ENCODE measurements at places on chromosomes 7 and 10.

GRCh38 chr7:20190560-20191390 lies 26.4 kb downstream of the MACC1 start:
- peak; percentile 30 for DNase-seq

- DNase-seq, result no peak
Observed at GRCh38 chr7:111593343-111593742, 31.1 kb upstream of the IMMP2L start.

DNA sequence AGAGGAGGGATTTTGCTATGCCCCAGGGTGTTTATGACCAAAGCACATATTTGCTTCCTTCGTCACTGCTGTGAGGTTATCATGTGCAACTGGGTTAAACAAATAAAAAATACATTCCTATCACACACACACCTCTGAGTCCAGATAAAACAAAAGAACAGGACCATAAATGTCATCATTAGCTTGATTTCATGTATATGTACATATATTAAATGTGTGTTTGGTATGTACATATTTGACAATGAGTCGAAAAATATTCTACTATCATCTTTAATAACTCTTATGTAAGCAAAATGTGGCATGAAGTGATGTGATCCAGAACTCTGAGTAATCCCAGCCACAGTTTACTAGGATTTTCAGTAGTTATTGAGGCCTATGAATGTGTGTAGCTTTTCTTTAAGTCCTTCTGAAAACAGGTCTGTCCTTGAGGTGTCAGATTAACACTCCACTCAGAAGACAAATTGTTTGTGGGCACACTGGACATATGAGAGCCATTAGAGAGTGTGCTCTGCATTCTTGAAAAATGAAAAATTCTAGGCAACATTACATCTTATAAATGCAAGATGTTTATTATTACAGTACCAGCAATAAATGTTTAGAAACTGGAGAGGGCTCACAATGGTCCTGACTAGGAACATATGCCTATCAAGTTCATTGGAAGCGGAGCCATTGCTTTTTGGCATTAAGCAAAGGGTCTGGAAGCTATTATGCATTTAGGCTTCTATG lies 335.1 kb upstream of the SEMA3A start:
- no peak for DNase-seq

DNA sequence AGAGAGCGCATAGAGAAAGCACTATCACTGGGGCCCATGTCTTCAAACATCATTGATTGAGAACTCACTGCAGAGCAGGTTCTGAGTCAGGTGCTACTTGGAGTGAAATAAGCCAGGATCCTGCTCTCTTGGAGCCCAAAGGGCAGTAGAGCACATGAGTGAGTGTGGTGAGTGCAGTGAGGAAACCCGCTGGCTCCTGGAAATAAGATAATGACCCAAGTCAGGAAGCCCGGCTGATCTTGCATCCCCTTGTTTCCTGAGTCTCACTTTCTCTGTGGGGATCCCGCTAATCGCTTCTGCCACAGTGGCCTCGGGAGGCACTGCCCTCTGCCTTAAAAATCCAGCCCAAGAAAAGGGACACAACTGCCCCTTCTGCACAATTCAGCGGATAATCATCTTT lies 7.1 kb upstream of the FAM107B start:
- DNase-seq, result peak; percentile 14

GRCh38 chr10:2927958-2928840 lies 139.1 kb upstream of the PFKP start:
- peak; percentile 85 for DNase-seq

DNA sequence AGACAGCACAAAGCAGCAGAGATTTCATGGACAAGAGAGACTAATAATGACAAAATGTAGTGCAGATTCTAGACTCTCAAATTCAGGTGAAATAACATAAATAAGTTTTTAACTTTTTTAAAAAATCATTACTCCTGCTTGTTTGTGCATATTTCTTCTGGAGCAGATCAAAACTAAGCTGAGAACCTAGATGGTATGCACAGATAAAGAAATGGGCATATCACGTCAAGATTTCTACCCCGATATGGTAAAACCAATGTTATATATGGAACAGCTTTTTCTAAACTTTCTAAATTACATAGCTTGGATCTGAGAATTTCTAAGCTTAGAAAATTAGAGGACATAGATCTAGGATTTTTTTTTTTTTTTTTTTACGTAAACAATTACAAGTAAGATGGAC lies 18.2 kb downstream of the TWIST1 start:
- no peak for DNase-seq

- DNase-seq, result no peak
Observed at GRCh38 chr7:55827577-55827976, 35.0 kb downstream of the SEPTIN14 start.

DNA sequence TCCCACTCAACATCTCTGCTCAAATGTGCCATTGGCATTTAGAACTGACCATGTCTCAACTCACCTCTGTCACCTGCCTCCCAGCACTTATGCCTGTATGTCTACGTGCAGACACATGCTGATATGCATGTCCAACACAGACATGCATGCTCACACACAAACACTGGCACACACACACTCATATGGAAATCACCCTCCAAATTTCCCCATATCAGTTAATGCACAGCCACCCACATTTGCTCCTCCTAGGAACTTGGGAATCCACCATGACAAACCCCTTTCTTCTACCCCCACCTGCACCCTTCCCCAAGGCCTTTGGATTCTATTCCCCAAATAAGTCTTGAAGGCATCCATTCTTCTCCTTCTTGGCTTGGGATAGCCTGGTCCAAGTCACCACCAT lies 4.4 kb downstream of the FAM170B start:
- no peak for DNase-seq

GRCh38 chr7:20624666-20625385 lies 9.4 kb downstream of the ABCB5 start:
- DNase-seq, result no peak

DNA sequence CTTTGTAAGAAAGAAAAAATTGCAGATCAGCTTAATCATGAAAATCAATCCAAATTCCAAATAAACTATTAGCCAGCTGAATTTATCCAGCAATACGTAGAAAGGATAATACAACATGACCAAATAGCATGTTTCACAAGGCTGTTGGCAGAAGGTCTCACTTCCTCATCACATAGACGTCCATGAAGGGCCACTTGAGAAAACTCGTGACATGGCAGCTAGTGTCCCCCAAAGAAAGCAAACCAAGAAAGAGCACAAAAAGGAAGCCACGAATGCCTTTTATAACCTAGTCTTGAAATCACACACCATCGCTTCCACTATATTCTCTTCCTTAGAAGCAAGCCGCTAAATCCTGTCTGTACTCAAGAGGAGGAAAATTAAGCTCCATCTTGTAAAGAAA lies 105.6 kb upstream of the NRBF2 start:
- no peak for DNase-seq

DNA sequence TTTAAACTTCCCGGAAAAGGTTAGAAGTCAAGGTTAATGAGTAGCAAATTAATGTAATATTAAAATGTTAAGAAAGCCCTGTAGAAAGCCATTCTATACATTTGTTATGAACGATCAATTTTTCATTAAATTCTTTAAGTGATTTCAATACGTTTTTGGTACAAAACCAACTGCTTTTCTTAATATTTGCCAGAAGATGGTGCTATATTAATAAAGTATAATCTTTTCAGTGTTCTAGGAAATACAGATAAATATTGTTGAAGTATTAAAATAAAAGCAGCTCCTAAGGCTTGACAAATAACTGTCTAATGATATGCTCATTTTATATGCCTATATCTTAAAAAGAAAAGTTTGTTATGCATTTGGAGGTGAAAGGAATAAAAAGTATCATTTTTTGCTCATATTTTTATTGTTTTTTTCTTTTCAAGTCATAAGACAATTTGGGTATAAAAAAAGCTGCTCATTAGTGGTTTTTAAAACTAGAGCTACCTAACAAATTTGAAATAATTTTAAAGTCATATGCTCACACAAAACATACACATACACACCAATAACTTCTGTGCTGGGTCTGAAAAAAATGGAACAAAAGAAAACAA lies 130.3 kb upstream of the POT1 start:
- DNase-seq, result peak; percentile 9

DNA sequence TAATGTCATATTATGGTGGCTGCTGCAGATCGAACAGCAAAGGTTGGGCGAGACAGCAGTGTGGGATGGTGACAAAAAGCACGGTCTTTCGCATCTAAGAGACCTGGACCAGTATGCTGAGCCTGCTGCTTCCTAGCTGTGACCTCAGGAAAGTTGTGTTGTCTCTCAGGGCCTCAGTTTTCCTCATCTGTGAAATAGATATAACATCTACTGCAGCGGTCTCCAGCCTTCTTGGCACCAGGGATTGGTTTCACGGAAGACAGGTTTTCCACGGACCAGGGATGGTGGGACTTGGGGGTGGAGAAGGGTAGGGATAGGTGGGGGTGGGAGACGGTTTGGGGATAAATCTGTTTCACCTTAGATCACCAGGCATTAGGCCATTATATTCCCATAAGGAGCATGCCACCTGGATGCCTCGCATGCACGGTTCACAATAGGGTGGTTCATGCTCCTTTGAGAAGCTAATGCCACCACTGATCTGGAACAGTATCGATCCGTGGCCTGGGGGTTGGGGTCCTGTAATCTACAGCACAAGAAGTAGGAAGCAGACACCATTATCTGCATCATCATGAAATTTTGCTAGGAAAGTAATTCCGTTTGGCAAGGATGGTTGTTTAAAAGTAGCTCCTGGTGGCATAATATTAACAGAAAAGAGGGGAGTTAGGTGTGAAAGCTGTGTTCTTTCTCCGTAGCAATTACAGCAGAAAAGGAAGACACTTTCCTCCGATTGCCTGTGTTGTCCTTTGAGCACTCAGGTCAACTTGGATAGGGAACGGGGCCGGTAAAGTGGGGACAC lies 10.8 kb downstream of the KLF6 start:
- no peak for DNase-seq

DNA sequence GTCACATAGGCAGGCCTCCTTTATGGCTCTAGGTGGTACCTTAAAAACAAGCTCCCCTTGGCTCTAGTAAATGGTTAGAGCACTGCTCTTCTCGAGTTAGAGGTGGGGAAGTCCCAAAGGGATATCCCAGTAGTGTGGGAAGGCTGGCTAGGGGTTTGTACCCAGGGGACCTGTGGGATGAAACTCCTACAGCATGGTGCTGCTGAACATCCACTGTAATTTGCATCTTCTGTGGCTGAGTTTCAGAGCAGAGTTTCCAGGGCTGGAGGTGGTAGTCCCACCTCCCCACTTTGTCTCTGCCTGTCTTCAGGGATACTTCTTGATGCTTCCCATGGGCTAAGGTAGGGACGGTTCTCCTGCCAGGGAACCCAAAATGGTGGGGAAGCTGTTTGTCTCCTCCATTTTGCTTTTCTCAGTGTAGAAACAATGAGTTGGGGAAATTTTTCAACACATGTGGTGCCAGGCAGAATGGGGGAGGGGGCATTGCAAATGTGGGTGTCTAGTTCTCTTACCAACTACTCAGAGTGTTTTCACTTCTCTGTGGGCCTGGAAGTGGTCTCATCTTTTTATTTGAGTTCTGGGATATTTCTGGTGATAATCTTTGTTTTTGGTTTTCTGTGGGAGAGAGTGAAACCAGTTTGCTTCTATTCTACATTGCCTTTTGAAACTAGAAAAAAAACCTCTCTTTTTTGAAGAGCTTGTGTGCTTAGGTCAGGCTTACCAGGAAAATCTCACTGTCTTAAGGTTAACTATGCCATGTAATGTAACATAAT lies 36.3 kb downstream of the SCART1 start:
- no peak for DNase-seq

GRCh38 chr7:7177044-7177517 lies 5.3 kb upstream of the C1GALT1 start:
- no peak for DNase-seq

DNA sequence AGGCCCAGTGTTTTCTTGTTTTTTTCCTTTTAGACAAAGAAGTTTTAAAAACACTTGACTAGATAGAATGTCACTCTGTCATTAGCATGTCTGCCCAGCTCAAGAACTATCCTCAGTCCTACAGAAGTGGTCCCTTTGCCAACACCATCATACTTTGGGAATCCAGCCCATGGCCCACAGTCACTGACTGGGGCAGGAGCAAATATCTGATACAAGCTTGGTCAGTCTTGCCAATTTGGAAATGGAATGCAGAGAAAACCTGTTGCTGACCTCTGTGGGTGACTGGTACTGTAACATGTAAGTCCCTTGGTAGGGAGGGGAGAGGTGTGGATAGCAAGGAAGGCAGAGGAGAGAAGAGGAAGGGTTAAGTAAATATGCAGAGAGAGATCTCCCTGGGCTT lies 47.8 kb downstream of the IPMK start:
- no peak for DNase-seq

DNA sequence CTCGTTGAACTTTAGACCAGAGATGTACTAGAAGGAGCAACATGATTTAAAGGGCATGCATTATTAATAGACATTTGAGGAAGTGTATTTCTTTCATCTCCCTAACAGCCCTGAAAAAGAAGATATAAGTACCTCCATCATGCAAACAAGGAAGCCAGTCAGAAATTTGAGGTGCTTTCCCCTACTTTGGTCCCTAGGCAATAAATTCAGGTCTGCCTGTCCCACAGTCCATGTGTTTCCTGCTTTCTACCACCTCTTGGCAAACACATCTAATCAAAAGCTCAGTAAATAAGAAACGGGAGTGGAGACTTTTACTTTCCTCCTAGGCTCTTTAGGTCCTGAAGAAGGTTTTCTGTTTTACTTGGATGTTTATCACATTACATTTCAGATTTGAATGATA lies 5.2 kb upstream of the SEMA3C start:
- DNase-seq, result no peak

DNA sequence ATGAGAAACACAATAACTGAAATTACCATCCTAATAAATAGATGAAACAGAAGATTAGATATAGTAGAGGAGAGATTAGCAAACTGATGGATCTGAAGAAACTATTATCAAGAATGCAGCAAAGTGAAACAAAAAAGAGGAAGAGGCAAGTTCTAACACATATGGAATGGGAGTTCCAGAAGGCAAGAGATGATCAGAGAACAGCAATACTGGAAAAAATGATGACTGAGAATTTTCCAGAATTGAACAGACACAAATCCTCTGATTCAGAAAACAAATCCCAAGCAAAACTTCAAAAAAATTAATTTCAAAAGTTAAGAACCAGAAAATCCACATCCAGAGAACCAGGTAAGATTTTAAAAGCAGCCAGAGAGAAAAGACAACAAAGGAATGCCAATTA lies 20.2 kb upstream of the CYREN start:
- DNase-seq, result no peak

DNA sequence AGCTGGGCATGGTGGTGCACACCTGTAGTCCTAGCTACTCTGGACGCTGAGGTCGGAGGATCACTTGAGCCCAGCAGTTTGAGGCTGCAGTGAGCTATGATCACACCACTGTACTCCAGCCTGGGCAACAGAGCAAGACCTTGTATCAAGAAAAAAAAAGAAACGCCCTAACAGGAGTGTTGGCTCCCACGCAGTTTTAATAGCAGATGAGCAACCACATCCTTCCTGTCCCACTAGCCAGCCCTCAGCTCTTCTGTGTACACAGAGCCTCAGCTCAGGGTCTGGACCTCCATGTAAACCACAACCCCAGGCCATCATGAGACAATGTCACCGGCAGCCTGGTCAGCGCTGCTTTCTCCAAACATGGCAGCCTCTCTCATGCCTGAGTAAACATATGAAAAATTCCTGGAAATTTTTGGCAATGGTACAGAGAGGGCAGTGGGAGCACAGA lies 108.2 kb downstream of the PIP4K2A start:
- DNase-seq, result peak; percentile 88

Measured in KBM-7 (cell line).